ENCODE measurements at places on chromosomes 5 and 9. TPM values are rescaled to one million over a fixed set of nuclear protein-coding genes. Genes with fewer than 3 reads are reported as not detected.
A peak's percentile ranks its signal among the peaks of the same experiment; 100 is the strongest.

DNA sequence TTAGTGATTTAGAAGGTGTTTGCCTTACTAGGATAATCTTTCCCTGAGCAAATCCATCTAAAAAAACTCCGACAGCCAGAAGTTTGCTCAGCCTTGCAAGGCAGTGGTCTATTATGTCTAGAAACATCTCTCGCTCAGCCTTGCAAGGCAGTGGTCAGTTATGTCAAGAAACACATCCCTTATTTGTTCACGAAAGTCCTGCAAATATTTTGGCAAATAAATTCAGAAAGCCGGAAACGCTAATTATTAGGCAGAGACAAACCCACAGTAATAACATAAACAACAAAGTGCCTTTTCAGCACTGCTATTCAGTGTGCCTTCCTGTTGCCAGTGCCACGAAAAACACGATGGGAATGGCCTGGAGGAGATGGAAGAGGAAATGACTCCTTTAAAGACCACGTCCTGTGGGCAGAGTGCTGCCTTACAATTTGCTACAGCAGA is 184.5 kb downstream of the GNAQ start:
- no peak for DNase-seq

DNA sequence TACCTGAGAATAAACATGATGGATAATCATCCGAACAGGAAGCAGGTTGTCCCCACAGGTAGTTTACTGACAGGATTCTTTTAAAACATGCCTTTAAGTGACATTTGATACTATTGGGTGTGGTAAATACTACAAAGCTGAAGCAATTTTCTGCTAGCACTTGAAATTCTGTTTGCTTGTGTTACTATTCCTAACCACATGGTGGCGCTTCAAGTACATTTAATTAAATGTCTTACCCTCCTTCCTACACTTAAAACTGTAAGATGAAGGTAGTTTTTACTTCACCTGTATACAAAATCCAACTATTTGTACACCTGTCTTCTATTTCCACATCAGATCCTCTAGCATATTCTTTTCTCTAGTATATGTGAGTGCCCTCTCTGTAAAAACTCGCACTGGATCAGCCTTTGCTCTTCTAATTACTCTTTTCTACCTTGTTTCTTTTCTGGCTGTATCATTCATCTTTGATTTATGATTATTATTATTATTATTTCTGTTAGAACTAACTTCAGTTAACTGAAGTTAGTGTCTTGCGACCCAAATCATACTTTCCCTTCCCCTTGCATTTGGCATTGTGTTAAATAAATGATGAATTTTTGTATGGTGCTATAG is 18.4 kb downstream of the SLC25A46 start:
- peak; percentile 71 for DNase-seq

- no peak for DNase-seq
Measured at GRCh38 chr5:16180789-16181082, 1.1 kb upstream of the MARCHF11 start.

- DNase-seq = no peak
Measured at GRCh38 chr5:86360801-86361200, 256.9 kb upstream of the COX7C start.

GRCh38 chr5:159459951-159460538 is 129.8 kb upstream of the IL12B start:
- peak; percentile 24 for DNase-seq

GRCh38 chr5:125390326-125390725 is 643.9 kb upstream of the ZNF608 start:
- no peak for DNase-seq

DNA sequence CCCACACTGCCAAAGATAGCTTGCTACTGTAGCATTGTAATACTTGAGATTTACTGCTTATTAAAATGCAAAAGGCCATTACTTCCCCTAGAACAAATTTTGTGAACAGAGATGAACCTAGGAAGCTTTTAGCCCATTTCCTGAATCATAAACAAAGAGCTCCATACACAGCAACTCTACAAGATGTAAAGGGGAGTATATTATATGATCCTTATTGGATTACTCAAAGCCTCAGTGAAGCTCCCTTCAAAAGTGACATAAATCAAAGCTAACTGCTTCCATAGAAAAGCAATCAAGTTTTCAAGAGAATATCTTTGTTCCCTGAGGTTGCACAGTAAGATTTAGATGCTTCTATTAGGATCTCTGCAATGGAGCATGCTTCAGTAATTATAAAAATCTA is 629.8 kb downstream of the EFNA5 start:
- no peak for DNase-seq

- DNase-seq = no peak
Measured at GRCh38 chr5:158123595-158123994, 264.6 kb upstream of the CLINT1 start.

DNA sequence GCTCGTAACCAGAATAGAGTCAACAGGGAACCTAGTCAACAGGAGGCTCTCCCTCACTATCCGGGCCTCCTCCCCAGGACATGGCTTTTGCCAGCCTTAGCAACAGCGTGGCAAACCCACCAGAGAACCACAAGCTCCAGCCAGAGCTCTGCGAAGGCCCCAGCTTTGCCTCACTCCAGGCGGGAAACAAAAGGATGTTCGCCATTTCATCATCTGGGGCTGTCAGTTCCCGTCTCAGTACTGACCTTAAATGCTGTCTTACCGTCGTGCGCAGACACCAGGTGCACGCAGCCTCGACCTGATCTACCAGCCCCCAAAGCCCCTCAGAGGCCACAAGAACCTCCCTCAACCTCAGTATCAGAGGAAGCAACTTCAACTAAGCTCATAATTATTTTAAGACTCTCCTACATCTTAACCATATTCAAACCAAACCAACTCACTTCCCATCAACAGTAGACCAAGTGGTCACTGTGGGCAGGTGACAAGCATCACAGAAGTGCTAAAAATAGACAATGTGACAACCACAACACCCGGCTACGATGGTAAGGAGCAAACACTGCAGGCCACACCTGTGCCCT is 71.4 kb downstream of the SEMA4D start:
- DNase-seq = no peak

GRCh38 chr9:626596-626995 is 214.9 kb upstream of the DMRT1 start:
- DNase-seq = no peak

DNA sequence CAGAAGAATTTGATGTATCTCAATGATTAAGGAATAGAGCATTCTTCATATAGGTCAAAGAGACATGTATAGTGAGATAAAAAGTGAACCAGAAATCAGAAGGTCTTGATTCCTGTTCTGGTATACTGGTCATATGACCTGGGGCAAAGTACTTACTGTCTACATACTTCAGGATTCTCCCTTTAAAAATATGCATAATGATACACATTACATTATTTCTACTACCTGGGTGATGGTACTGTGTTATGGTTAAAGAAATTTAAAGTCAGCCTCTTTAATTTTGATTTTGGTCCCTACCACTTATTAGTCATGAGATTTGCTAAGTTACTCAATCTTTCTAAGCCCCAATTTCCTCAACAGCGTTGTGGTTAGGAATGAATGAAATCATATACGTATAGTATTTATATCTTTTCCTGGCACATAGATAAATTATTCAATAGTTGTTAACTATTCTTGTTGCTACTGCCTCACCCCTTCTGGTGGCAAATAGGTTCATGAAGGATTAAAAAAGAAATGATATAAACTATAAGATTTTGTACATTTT is 984.1 kb downstream of the TLE4 start:
- DNase-seq = no peak

DNA sequence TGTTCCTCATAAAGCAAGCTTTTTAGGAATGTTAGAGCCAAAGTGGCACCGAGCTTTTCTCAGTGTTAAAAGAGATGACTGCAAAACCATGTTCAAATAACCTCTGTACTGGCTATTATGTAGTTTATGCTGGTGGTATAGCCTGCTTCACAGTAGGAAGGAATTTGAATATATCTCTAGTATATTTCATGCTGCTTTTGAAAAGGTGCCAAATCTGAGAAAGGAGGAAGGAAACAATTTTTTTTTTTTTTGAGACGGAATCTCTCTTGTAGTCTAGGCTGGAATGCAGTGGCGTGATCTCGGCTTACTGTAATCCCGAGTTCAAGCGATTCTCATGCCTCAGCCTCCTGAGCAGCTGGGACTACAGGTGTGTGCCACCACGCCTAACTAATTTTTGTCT is 13.5 kb downstream of the CREBRF start:
- no peak for DNase-seq

- DNase-seq = no peak
Measured at GRCh38 chr9:68941780-68942459, 72.0 kb downstream of the PRKACG start.

- DNase-seq = peak; percentile 55
Measured at GRCh38 chr9:108551030-108551841, 304.6 kb downstream of the ACTL7B start.

- no peak for DNase-seq
Measured at GRCh38 chr9:87189006-87189405, 241.7 kb upstream of the GAS1 start.

GRCh38 chr5:89213573-89213972 is 330.6 kb upstream of the MEF2C start:
- DNase-seq = peak; percentile 84

DNA sequence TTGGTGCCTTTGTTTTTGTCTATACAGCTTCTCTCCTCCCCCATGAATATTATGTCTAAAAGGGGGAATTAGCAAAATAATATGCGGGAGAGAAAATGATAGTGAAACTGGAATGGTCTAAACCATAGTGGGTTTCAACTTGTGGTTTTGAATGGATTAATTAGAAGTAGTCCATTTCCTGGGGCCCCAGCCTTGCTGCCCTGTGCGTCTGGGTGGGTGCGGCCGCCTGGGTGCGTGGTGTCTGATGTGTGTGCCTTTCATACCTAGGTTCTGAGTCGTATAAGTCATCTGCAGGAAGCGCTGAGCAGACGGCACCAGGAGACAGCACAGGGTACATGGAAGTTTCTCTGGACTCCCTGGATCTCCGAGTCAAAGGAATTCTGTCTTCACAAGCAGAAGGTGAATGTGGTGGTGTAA is 120.0 kb upstream of the CACNA1B start:
- DNase-seq = no peak

DNA sequence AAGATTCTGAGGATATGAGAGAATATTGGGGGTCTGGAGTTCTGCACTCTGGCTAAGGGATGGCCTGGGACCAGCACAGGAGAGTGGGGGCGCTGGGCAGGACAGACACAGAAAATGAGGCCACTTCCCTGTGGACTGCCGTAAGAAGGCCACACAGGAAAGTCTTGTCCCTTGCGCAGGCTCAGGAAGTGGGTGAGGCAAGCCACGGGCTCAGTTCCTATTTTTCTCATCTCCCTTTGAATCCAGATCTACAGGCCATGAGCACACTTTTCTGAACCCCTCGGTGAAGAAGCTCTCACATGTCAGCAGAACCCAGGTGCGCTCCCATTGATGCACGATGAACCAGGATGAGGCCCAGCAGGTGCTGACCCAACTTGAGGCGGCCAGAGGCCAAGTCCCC is 207.4 kb downstream of the AGTPBP1 start:
- no peak for DNase-seq

GRCh38 chr9:71752928-71753327 is 15.4 kb downstream of the CEMIP2 start:
- no peak for DNase-seq

DNA sequence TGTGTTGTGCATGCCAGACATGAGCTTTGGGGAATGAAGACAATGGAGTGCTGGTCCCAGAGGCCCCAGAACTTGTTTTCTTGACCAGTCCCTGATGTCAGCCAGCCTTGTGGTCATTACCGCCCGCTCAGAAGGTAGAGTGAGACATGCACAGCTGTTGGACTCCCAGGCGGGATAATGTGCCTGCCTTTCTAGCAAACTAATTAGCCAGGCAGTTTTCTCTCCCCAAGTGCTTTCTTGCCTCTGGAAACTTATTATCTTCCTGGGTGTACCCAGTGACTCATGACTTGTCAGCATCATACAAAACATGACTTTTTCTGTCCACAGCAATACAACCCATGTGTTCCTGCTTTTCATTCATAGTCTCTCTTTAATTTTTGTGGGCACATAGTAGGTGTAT is 131.1 kb downstream of the RMI1 start:
- DNase-seq = no peak

- DNase-seq = no peak
Measured at GRCh38 chr5:93585767-93586385, 2.9 kb downstream of the NR2F1 start.

DNA sequence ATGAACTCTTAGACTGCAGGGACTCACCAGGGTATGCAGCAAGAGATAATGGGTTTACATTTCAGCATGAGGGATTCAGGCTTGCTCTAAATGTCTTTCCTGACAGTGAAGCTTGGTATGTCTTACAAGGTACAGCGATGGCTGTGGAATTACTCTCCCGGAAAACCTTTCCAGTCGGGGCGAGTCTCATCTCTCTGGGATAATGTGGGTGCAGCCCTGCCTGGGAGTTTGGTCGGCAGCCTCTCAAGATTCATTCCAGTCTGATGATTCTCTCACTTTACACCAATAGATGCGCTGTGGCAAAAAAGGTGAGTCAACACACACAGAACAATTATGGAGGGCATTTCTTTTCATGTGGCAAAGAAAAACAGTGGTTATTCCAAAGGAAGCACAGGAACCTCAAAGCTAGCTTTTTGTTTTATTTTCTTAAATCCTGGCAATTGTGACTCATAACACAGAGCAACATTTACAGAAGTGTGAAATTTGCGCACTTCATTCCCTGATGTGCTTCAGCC is 190.3 kb downstream of the DCP2 start:
- DNase-seq = no peak

- DNase-seq = no peak
Measured at GRCh38 chr5:82676661-82677060, 398.5 kb upstream of the RPS23 start.

DNA sequence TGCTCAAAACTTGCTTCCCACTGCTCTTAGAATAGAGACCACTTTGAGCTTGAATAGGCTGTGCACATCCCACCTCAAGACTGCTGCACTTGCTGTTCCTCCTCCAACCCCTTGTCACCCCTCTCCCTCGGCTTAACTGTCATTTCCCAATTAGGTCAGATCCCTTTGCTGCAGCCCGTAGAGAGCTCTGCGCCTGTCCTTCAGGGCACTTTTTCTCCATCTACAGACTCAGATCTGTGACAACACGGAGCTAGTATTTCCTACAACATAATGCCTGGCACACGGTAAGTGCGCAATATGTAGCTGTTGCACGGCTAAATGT is 485 bp upstream of the HABP4 start:
- no peak for DNase-seq

DNA sequence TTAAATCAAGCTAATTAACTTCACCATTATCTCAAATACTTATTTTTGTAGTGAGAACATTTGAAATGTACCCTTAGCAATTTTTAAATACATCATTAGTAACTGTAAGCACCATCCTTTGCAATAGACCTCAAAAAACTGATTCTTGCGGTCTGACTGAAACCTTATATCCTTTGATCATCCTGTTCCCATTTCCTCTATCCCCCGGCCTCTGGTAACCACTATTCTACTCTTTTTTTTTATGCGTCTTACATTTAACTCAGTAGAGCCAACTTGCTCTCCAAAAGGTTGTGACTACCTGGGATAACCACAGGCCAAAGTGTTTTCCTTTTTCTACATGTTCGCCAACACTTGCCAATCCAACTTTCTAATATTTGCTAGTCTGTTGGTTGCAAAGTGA is 106.1 kb downstream of the IRX1 start:
- no peak for DNase-seq

TMEM38B gene
- 91.8 TPM for total RNA-seq

CD274 gene
- total RNA-seq = 4.1 TPM

GAS1 gene
- total RNA-seq = 142 TPM

STK32A gene
- 0.62 TPM for total RNA-seq

EFNA5 gene
- total RNA-seq = 11.1 TPM

PTGS1 gene
- total RNA-seq = 5.0 TPM

BTNL3 gene
- total RNA-seq = not detected

MTRR gene
- 39.1 TPM for total RNA-seq

CDX1 gene
- total RNA-seq = 0.31 TPM

LRRC26 gene
- 18.9 TPM for total RNA-seq

CDK7 gene
- 21.6 TPM for total RNA-seq

MARCOL gene
- not detected for total RNA-seq

ADAMTSL1 gene
- 22.4 TPM for total RNA-seq

PCDHGA8 gene
- total RNA-seq = 3.0 TPM

OBP2B gene
- not detected for total RNA-seq

PCDHGA5 gene
- total RNA-seq = 6.1 TPM

Measured in tongue (tissue), 3 donors.